ENCODE measurements at places on chromosomes 12 and 14. TPM values are rescaled to one million over a fixed set of nuclear protein-coding genes. Genes with fewer than 3 reads are reported as not detected.

Gene ISM2
- total RNA-seq, result not detected

Gene TSPAN11
- not detected for total RNA-seq

Gene CPNE8
- 17.0 TPM for total RNA-seq

Gene REP15
- 0.86 TPM for total RNA-seq

Gene DTX1
- total RNA-seq, result not detected

Gene SERPINA12
- not detected for total RNA-seq

Gene MIPOL1
- total RNA-seq, result 16.0 TPM

Gene SIX6
- total RNA-seq, result not detected

Gene PPP1R1A
- total RNA-seq, result not detected

Gene RERG
- 16.5 TPM for total RNA-seq

Gene CLEC2B
- 1.8 TPM for total RNA-seq

Gene TAS2R8
- not detected for total RNA-seq

Gene GLIPR1L1
- not detected for total RNA-seq

Gene OVCH1
- total RNA-seq, result 1.9 TPM

Gene CRADD
- total RNA-seq, result 17.1 TPM

Gene DHRS7
- total RNA-seq, result 71.4 TPM

Gene PPFIA2
- total RNA-seq, result 2.2 TPM

Gene HSP90AA1
- total RNA-seq, result 277 TPM

Data from MCF 10A (cell line).